ENCODE measurements at places on chromosomes 7 and 10.

- no peak for DNase-seq
Observed at GRCh38 chr7:18638594-18639452, 143.3 kb downstream of the HDAC9 start.

DNA sequence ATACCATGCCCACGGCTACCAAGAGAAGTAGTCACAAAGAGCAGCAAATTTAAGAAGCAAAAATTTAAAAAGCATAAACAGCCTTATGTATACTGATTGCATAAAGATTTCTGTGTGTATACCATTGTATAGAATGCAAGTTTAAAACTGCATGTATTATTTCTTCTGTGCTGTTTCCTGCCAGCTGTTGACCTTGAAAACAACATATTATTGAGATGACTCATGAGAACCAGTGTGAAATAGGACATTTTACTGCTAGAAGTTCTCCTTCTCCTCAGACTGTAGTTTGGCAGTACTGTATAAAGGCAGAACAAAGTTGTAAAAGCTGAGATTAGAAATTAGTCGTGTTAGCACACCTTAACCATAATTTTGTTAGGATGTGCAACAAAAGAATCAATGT lies 42.3 kb upstream of the SGCE start:
- DNase-seq: no peak

GRCh38 chr7:65387891-65388290 lies 14.2 kb downstream of the ZNF92 start:
- DNase-seq: no peak

GRCh38 chr10:110802551-110803238 lies 69.0 kb upstream of the PDCD4 start:
- DNase-seq: no peak

DNA sequence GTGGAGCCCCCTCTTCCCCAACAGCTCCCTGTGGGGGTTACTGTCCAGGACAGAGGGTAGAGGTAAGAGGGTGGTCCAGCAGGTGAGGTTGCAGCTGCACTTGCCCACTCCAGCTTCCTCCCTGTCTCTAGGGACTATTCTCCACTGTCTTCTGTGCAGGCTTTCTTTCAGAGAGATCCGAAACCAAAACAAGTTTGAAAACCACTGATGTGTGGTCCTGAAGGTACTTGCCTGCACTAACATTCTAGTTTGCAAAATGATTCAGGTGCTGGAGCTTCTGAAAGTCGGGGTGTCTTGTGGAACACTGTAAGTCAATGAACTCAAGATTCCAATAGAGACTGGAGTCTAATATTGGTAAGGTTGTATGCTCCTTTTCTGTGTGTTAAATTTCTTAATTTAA lies 63.1 kb downstream of the BLNK start:
- DNase-seq: no peak

DNA sequence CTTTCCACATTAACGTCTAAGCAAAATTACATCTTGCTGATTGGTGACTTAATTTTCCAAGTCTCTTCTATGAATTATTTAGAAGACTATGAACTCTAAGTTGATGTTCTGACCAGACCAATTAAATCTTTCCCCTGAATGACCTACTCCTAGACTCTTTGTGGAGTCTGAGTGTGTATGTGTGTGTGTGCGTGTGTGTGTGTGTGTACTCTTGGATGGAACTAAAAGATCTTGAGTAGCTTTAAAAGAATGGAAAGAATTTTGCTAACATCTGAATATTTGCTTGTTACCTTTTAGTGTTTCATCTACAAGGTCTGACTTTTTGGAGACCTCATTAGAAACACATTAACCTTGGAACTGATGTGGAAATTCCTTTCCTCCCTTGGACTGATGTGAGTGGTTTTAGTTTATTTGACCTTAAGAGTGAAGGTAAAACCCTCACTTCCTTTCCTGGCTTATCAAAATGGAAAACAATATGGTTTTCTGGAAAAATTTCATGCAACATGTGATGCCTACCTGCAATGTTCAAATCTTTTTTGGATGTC lies 257.1 kb downstream of the GATA3 start:
- DNase-seq: no peak

- DNase-seq: no peak
Observed at GRCh38 chr10:7291487-7292270, 119.2 kb downstream of the SFMBT2 start.

- no peak for DNase-seq
Observed at GRCh38 chr10:44832595-44833390, 78.3 kb upstream of the TMEM72 start.

DNA sequence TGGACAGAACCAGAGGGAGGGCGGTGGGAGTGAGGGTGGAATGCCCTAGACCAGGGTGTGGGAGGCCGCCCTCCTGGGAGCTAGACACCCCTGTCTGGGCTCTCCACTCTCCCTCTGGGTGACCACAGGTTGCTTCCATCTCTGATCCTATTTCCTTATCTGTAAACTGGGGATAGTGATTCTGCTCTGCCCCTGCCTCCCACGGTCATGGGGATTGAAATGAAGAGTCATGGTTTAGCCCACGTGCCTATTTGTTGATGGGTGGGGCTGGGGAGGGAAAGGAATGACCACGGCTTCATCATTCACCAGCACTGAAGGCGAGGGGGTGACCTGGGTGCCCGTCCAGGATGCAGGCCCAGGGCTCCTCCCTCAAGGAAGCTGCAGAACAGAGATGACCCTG lies 49.3 kb upstream of the PCBD1 start:
- DNase-seq: no peak

Data from activated CD4-positive, alpha-beta T cell treated with anti-CD3 and anti-CD28 coated beads, Interleukin-2, amount 50 U/mL, for 24 hours (primary cell).